Natural killer cell (primary cell): ENCODE measurements at places on chromosomes 12 and 14. TPM values are rescaled to one million over a fixed set of nuclear protein-coding genes. Genes with fewer than 3 reads are reported as not detected.

The SCAF11 gene
- total RNA-seq, result 232 TPM

The NRXN3 gene
- not detected for total RNA-seq

The IFT81 gene
- total RNA-seq, result 0.61 TPM

- H3K4me1 ChIP-seq, result peaks cover 34% of the 10 kb centered on the region
- no peak overlapping the region for H3K4me3 ChIP-seq
- H3K27me3 ChIP-seq, result no peaks in the 10 kb centered on the region
- H3K36me3 ChIP-seq, result peaks cover 23% of the 10 kb centered on the region
- no peak for DNase-seq
Measured at GRCh38 chr12:121576851-121577391, 3.9 kb downstream of the KDM2B start.

DNA sequence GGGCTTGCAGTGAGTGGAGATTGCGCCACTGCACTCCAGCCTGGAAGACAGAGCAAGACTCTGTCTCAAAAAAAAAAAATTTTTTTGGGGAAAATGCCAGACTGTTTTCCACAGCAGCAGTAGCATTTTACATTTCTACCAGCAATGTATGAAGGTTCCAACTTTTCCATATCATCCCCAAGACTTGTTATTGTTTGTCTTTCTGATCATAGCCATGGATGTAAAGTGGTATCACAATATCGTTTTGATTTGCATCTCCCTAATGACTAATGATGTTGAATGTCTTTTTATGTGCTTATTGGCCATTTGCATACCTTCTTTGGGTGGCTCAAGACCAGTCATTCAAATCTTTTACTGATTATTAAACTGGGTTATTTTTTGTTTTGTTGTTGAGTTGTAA, 63.7 kb downstream of the NTN4 start:
- no peaks in the 10 kb centered on the region for H3K36me3 ChIP-seq
- H3K27me3 ChIP-seq, result no peaks in the 10 kb centered on the region
- DNase-seq, result no peak

The LRTM2 gene
- not detected for total RNA-seq

The COX8C gene
- not detected for total RNA-seq

- H3K36me3 ChIP-seq, result no peaks in the 10 kb centered on the region
- DNase-seq, result no peak
- no peak overlapping the region for H3K27ac ChIP-seq
- no peaks in the 10 kb centered on the region for H3K27me3 ChIP-seq
Measured at GRCh38 chr12:67045650-67046049, 223.5 kb upstream of the CAND1 start.

DNA sequence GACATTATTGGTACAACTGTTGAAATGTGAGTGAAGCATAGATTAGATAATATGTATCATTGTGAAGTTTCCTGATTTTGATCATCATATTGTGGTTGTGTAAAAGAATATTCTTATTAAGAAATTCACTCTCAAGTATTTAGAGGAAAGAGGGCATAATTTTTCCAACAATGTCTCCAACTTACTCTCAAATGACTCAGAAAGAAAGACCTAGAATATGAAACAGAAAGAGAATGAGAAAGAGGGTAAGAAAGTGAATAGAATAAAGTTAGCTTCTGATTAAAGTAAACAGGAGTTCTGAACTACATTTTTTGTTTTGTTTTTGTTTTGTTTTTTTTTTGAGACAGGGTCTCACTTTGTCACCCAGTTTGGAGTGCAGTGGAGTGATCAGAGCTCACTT, 123.0 kb downstream of the CPNE8 start:
- H3K36me3 ChIP-seq, result no peaks in the 10 kb centered on the region
- H3K27ac ChIP-seq, result no peak overlapping the region
- H3K4me3 ChIP-seq, result no peak overlapping the region
- DNase-seq, result no peak
- no peaks in the 10 kb centered on the region for H3K27me3 ChIP-seq
- H3K4me1 ChIP-seq, result no peaks in the 10 kb centered on the region

The PLXNC1 gene
- total RNA-seq, result 22.0 TPM

The SLC5A8 gene
- not detected for total RNA-seq

DNA sequence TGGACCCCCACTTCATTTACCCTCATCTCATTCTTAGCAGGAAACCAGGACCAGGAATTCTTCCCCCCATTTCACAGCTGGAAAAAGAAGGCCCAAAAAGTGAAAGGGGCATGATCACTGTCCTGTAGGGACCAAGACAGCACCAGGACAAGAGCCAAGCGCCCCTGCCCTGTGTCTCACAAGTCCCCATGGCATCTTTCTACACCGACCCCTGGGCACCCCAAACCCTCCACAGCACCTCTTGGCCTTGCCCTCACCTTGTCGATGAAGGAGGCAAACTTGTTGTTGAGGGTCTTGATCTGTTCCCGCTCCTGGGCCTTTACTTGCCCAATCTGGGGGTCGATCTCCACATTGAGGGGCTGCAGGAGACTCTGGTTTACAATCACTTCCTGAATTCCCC, 710 bp downstream of the KRT76 start:
- H3K27ac ChIP-seq, result no peak overlapping the region
- H3K4me3 ChIP-seq, result no peak overlapping the region
- H3K4me1 ChIP-seq, result no peaks in the 10 kb centered on the region
- DNase-seq, result no peak
- H3K27me3 ChIP-seq, result peaks cover 2% of the 10 kb centered on the region

The MYF5 gene
- total RNA-seq, result not detected

- H3K27ac ChIP-seq, result no peak overlapping the region
- no peaks in the 10 kb centered on the region for H3K36me3 ChIP-seq
- no peaks in the 10 kb centered on the region for H3K4me1 ChIP-seq
- no peak overlapping the region for H3K4me3 ChIP-seq
- no peak for DNase-seq
- H3K27me3 ChIP-seq, result no peaks in the 10 kb centered on the region
Measured at GRCh38 chr14:72341237-72341636, 409.0 kb downstream of the RGS6 start.

The DIO3 gene
- not detected for total RNA-seq

DNA sequence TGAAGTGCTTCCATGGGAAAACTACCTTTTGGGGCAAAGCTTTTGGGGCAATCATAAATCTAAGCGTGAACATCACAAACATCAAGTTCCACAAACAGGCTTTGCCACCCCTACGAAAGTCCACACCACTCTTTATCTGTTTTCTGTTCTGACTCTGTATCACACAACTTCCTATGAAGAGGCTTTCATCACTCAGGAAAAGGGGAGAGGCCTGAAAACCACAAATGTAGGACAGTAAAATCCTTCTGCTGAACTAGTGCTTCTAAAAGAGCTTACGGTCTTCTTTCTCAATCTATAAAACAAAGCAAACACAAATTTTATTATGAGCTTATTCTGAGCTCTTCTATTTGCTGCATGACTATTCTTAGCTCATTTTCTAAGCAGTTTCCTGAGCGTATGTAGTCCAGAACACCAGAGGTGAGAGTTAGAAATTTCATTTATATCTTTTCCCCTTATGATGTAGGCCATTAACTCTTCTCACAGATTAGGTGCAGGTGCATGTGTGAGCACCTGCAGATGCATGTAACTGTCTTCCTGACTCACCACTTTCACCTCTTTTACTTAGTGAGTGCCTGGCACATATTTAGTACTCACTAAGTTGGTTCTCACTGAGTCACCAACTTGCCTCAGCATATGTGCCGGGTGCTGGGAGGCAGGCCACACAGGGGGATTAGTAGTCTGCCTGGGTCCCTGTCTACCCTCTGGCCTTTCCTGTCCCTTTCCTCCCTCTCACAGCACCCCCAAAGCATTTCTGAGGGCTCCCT, 32.9 kb upstream of the SYCP3 start:
- no peak overlapping the region for H3K4me3 ChIP-seq
- peaks cover 8% of the 10 kb centered on the region for H3K4me1 ChIP-seq
- peaks cover 66% of the 10 kb centered on the region for H3K36me3 ChIP-seq
- no peak overlapping the region for H3K27ac ChIP-seq

DNA sequence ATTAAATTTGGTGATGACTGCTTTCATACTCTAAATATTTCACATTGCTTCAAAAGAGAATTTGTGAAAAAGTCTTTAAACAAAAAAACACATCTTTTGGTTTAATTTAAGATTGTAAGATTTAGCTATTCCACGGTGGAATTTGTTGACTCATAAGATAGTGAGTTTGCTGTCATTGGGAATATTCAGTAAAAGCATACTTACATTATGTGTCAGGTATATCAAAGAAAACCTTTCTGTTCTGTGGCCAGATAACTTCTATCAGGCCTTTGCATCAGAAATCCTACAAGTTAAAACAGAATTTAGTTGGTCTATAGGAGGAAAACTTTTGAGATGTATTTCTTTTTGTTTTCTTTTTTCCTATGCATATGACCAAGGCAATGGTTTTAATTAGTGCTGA, 148.8 kb upstream of the E2F7 start:
- H3K27ac ChIP-seq, result no peak overlapping the region
- H3K27me3 ChIP-seq, result no peaks in the 10 kb centered on the region
- DNase-seq, result no peak
- H3K4me1 ChIP-seq, result no peaks in the 10 kb centered on the region
